ENCODE measurements at places on chromosomes 7 and 10. TPM values are rescaled to one million over a fixed set of nuclear protein-coding genes. Genes with fewer than 3 reads are reported as not detected.

- H3K27ac ChIP-seq, result no peak overlapping the region
- DNase-seq, result no peak
- H3K4me1 ChIP-seq, result peaks cover 13% of the 10 kb centered on the region
- H3K4me3 ChIP-seq, result no peak overlapping the region
- no peaks in the 10 kb centered on the region for H3K36me3 ChIP-seq
Observed at GRCh38 chr10:34575882-34576281, 239.2 kb downstream of the PARD3 start.

DNA sequence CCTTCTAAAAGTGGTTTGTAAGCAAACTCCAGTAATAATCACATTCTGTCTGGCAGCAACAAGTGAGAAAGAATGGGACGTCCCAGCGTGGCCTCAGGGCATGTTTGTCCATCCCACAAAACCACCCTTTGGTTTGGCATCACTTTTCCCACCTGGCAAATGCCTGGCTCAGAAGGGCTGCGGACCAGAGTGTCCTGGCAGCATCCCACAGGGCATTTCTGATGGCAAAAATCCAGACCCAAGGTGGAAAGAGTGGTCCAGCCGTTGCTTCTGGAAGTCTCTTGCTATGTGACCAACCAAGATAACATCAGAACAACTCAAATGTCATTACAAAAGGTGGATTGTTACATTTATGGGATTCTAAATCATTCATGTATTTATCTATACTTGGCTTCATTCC is 174.4 kb downstream of the CREB5 start:
- no peaks in the 10 kb centered on the region for H3K4me1 ChIP-seq
- H3K27me3 ChIP-seq, result 0 out of 2 replicates have a peak, but pooled peaks cover 4% of the 10 kb centered on the region
- no peak overlapping the region for H3K27ac ChIP-seq
- H3K4me3 ChIP-seq, result no peak overlapping the region
- DNase-seq, result no peak
- H3K36me3 ChIP-seq, result no peaks in the 10 kb centered on the region

DNA sequence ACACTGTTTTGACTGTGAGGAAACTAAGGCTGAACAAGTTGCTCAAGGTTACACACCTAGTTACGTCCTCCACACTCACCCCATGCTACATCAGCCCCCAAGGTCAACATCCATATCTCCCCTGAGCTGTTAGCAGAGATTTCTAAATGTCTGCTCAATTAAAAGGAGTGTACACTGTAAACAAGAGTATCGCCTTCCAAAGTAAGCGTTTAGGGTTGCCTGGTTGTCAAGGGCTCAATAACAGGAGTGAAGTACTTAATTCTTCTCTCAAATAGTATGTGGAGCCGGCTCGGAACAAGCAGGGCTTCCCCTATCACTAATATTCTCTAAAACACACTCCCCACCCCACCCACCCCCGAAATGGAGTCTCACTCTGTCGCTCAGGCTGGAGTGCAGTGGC is 412.8 kb upstream of the GALNT17 start:
- no peaks in the 10 kb centered on the region for H3K4me1 ChIP-seq
- no peaks in the 10 kb centered on the region for H3K36me3 ChIP-seq
- DNase-seq, result no peak
- no peak overlapping the region for H3K4me3 ChIP-seq
- H3K27me3 ChIP-seq, result no peaks in the 10 kb centered on the region

Gene COL17A1
- not detected for total RNA-seq

- H3K27ac ChIP-seq, result peak overlapping the region; percentile 88
- no peak for DNase-seq
- peak overlapping the region; percentile 71 for H3K4me3 ChIP-seq
- H3K27me3 ChIP-seq, result no peaks in the 10 kb centered on the region
- H3K4me1 ChIP-seq, result peaks cover 12% of the 10 kb centered on the region
- H3K36me3 ChIP-seq, result peaks cover 37% of the 10 kb centered on the region
Observed at GRCh38 chr10:72353965-72354355, 759 bp downstream of the DNAJB12 start.

Gene OR2A12
- total RNA-seq, result not detected

DNA sequence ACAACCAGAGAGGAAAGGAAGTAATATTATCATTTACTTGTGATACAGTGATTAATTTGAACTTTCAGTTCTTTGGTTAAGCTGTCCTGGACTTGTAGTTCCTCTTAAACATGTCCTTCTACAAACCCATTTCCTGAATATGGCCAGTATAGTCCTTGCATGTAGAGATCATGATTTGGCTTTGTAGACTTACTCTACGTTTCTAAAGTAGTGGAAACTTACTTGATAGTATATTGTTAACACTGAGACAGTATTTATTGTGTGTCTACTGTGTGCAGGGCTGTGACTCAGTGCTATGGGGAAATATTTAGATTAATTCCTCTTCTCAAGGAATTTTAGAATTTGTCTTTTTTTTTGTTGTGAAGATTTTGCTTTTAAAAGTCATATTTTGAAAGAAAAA is 109.5 kb downstream of the NRF1 start:
- H3K4me3 ChIP-seq, result no peak overlapping the region
- H3K36me3 ChIP-seq, result peaks cover 54% of the 10 kb centered on the region
- H3K27ac ChIP-seq, result no peak overlapping the region
- peaks cover 9% of the 10 kb centered on the region for H3K4me1 ChIP-seq
- no peaks in the 10 kb centered on the region for H3K27me3 ChIP-seq
- DNase-seq, result no peak

Gene CYP3A4
- not detected for total RNA-seq

Gene INPP5F
- 46.3 TPM for total RNA-seq

Gene MKX
- not detected for total RNA-seq

Gene PTER
- total RNA-seq, result 26.0 TPM

Gene BTBD16
- total RNA-seq, result not detected

Gene OR13A1
- total RNA-seq, result not detected

Gene DNAH11
- total RNA-seq, result 13.1 TPM

Gene CTNNA3
- total RNA-seq, result 0.18 TPM

Gene SAP25
- total RNA-seq, result 0.60 TPM

- H3K27me3 ChIP-seq, result no peaks in the 10 kb centered on the region
- DNase-seq, result no peak
- H3K4me3 ChIP-seq, result no peak overlapping the region
- peaks cover 18% of the 10 kb centered on the region for H3K4me1 ChIP-seq
- H3K27ac ChIP-seq, result no peak overlapping the region
Observed at GRCh38 chr7:33674804-33675411, 230.4 kb upstream of the BMPER start.

- H3K27me3 ChIP-seq, result peaks cover 90% of the 10 kb centered on the region
- DNase-seq, result no peak
- no peak overlapping the region for H3K4me3 ChIP-seq
- no peaks in the 10 kb centered on the region for H3K4me1 ChIP-seq
Observed at GRCh38 chr10:69576334-69577011, 3.3 kb upstream of the NEUROG3 start.
